Cerebellum (tissue), 4 donors: ENCODE measurements at places on chromosomes 1 and 21. TPM values are rescaled to one million over a fixed set of nuclear protein-coding genes. Genes with fewer than 3 reads are reported as not detected.

ZNF695 gene
- total RNA-seq = 11.9 TPM

OR2T5 gene
- total RNA-seq = not detected

ZNF648 gene
- 0.82 TPM for total RNA-seq

CCDC181 gene
- 7.9 TPM for total RNA-seq

DUSP23 gene
- total RNA-seq = 12.2 TPM

SLC44A3 gene
- 3.0 TPM for total RNA-seq
